T-helper 17 cell (primary cell): ENCODE measurements at places on chromosomes 5 and 9. TPM values are rescaled to one million over a fixed set of nuclear protein-coding genes. Genes with fewer than 3 reads are reported as not detected.

DNA sequence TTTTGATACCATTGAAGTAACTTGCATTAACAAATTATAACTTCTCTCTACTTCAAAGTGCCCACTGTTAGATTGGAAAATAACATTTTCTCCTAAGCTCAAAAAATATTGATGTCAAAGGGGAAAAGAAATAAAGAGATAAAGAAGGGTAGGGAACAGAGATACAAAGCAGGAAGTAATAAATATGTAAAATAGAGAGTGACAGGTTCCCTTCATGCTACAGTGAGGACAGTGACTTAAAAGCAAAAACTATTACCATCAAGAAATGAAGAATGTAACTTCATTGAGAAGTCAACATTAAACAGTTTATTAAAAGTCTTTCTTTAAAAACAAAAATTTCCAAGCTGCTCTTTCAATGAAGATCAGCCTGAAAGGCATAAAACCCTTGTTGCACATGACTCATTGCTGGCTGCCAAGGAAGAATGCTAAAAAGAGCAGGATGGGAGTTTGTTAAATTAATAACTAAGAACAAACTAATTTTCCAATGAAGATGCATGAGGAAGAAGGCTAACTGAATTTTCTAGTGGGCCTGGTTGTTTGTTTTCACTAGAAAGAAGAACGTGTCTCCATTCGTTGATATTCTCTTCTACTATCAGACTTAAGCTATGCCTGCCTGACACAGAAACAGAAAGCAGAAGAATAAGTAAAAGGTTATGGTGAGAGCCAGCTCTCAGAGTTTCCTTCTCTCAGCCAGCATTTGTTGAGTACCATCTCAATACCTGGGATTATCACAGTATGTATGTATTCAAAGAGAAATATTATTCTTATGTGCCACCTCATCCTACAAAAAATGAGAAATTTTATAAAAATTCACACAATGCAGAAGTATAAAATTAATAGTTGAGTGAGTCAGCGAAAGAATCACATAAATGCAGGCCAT is 197.8 kb upstream of the NREP start:
- no peak for DNase-seq

The INPP5E gene
- 26.0 TPM for total RNA-seq

- no peak for DNase-seq
These were observed 33.7 kb downstream of the SNX18 start for GRCh38 chr5:54551292-54551691.

DNA sequence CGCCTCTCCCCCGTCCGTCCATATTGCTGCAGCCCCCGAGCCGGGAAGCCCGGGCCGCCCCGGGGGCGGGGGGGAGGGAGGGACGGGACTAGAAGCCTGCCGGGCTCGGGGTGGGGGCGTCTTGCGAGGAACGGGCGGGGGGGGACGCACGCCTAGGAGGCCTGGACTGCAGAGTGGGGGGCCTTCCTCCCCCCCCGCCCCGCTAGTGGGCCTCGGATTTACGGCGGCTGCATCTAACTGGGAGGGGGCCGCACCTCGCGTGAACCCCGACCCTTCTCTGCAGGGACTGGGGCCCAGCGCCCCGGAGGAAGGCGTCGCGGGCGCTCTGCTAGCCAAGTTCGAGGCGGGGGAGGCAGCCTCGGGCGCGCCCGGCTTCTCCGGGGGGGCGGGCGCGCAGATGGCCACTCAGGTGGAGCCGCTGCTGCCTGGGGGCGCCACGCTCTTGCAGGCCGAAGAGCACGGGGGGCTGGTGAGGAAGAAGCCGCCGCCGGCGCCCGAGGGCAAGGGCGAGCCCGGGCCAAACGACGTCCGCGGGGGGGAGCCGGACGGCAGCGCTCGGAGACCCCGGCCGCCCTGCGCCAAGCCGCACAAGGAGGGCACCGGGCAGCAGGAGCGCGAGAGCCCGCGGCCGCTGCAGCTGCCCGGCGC is at the start of gene LARP1:
Gene LARP1 (plus strand): TSS at position 17 of the 648 bp plus-strand sequence. CDS start 381 bp downstream, at position 398.
- DNase-seq = peak; percentile 14

The MCIDAS gene
- not detected for total RNA-seq

The TIMD4 gene
- total RNA-seq = 1.5 TPM

GRCh38 chr5:104932431-104932830 is 1369.8 kb upstream of the NUDT12 start:
- no peak for DNase-seq

GRCh38 chr5:38707352-38708210 is 138.2 kb upstream of the OSMR start:
- no peak for DNase-seq

DNA sequence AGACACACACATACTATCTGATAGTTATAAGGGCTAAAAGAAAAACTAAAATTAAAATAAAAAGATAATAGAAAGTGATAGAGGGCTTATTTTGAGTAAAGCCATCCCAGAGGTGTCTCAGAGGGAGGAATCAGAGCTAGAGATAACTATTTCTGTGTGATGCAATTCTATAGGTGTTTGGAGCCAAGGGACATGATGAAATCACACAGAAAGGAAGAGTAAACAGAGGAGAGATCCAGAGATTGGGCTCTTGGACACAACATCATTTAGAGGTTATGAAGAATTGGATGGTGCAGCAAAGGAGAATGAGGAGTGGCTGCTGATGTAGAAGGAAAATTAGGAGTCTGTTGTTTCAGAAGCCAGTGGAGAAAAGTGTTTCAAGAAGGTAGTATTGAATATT is 393.5 kb downstream of the DIRAS2 start:
- no peak for DNase-seq

GRCh38 chr9:106310782-106311181 is 552.2 kb upstream of the ZNF462 start:
- no peak for DNase-seq

- DNase-seq = no peak
These were observed 799.3 kb upstream of the NUDT12 start for GRCh38 chr5:104361932-104362331.

The TAF11L10 gene
- total RNA-seq = not detected

- DNase-seq = no peak
These were observed 35.2 kb upstream of the GLDC start for GRCh38 chr9:6680797-6681146.

DNA sequence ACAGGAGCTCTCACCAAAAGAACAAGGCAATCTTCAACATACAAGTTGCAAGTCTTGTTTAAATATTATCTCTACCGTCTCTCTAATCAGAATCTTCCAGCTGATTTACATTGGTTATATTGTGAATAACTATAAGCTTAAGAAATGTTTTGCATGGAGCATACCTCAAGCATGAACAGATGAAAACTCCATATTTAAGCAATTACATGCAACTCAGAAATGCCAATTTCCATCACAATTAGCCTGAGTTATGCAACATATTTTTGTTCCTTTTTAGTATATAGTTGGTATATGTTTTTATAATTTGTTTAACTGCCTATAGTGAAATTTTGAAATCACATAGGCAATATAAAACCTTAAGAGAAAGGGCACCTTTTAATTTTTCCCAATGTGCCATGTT is 142.5 kb downstream of the DENND1A start:
- DNase-seq = no peak

DNA sequence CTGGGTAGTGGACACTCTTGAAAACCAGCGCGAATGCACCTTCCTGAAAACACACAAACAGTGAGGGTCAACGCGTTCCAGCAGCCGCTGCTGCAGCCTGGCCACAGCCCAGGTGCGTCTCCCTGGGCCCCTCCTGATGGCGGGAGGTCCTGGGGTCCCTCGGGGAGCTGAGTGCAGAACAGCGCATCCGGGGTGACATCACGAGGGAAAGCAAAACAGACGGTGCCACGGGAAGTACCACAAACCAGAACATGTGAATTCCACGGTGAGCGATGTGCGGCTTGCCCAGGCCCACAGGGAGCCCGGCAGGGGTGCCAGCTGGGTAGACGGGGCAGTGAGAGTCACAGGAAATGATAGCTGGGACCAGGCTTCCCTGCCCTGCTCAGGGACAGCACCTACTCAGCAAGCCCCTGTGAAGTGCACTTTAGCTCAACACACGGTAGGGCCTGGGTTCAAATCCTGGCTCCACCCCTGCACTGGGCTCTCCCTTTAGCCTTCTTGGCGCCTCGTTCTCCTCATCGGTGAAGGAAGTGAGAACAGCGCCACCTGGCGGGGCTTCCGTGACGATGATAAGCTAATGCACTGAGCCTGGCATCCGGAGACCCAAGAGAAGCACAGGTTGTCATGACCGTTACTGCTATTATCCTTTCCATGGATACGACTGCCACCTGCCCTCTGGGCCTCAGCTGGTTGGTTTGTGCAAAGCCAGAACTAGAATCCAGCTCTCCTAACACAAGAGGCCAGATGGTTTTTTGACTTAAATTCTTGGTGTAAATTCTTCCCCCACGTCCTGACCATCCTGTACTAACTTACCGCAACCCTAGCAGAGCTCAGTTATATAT is 24.6 kb downstream of the GFPT2 start:
- DNase-seq = peak; percentile 76

- no peak for DNase-seq
These were observed 6.1 kb upstream of the OTP start for GRCh38 chr5:77644371-77645157.

DNA sequence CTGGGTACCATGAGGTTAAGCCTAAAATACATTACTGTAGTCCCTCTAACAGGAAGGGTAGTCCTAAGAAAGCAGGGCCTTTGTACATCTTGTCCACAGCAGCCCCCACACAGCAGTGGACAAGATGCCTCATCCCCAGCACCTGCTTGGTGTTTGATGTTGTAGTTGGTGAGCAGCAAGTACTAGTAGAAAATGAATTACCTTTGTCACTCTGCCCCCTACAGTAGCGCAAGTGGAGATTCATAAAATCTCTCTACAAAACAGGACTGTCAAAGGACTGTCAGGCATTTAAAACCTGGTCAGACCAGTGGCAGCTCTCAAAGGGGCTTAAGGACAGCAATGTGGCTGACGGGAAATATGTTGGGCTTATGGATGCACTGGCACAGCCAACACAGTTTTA is 122.5 kb downstream of the TMEM174 start:
- DNase-seq = no peak

- no peak for DNase-seq
These were observed 212.4 kb upstream of the DMRT1 start for GRCh38 chr9:629146-629545.

GRCh38 chr9:113559834-113560800 is 96.6 kb downstream of the RGS3 start:
- DNase-seq = no peak

The FOXD4 gene
- total RNA-seq = not detected

- DNase-seq = no peak
These were observed 132.9 kb downstream of the MVB12B start for GRCh38 chr9:126459546-126459945.

GRCh38 chr5:158658446-158659230 is 441.1 kb downstream of the EBF1 start:
- DNase-seq = no peak

- no peak for DNase-seq
These were observed 87.1 kb upstream of the SH3GL2 start for GRCh38 chr9:17491780-17492179.

DNA sequence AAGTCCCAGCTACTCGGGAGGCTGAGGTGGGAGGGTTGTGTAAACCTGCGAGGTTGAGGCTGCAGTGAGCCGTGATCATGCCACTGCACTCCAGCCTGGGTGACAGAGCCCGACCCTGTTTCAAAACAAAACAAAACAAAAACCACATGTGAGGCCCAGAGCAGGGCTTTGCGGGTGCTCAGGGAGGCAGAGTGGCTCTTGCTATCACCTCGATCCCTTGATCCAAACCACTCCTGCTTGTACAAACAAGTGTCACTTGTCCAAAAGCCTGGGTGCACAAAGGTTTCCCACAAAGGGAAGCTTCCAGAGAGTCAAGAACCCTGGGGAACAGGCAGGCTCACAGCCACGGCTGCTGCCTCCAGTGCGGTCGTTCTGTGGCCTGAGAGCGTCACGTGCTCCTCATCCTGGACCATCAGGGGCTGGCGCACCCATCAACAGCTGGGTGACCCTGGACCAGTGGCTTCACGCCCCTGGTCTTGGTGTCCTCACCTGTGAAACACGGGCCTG is 162.7 kb downstream of the C9orf50 start:
- DNase-seq = peak; percentile 53

The NR2F1 gene
- not detected for total RNA-seq

The C9orf152 gene
- not detected for total RNA-seq

GRCh38 chr5:146380714-146381113 is 42.1 kb downstream of the POU4F3 start:
- no peak for DNase-seq

DNA sequence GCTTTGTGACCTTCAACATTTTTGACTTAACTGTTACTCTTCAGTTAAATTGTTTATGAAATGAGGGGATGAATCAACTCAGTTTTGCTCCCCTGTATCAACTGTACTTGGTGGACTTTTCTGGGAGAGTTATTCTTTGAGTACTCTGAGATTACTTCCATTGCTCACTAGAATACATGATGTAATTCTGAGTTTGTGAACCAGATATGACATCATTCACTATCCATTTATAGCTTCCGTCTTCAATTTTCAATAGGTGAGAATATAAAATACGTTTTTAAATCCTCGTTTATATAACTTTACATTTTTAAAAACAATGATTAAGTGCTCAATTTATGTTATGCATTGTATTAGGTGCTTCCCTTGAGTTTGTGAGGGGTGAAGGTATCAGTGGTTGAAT is 71.0 kb downstream of the XRCC4 start:
- no peak for DNase-seq

The ATP10B gene
- not detected for total RNA-seq
